ENCODE measurements at places on chromosomes 1 and 21. TPM values are rescaled to one million over a fixed set of nuclear protein-coding genes. Genes with fewer than 3 reads are reported as not detected.

Gene SPATA45
- not detected for polyA plus RNA-seq

- DNase-seq: no peak
Observed at GRCh38 chr1:117044217-117044616, 15.9 kb upstream of the TTF2 start.

- DNase-seq: no peak
Observed at GRCh38 chr1:24022581-24023361, 42.6 kb upstream of the SRSF10 start.

DNA sequence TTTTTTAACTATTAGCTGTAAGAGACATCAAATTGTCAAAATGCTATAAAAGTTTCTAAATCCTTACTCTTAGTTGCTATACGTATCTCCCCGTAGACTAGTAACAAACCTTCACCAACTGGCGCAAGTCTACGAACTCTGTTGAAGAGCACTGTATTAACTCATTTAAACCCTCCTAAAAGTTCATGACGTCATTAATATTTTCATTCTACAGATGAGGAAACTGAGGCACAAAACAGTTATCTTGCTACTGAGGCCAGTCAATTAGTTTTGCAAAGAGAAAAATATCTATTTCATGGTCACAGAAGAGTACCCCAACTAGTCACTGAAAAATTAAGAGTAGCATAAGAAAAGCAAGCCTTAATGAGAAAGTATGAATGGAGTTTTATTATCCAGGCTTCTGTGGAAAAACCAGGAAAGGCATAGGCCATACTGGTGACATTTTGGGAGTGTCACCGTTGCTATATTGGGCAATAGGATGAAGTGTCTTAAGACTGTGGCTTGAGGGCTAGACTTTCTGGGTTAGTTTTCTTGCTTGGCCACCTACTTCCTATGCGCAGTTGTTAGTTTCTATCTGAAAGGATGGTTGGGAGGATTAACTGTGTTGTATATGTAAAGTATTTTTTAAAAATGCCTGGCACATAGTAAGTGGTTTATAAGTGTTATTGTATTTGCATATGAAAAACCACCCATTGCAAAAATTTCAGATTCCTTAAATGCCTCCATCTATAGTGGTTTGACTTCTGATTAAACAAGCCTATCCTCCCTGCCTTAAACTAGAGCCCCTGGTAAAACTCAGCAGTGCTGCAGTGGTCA lies 52.4 kb upstream of the SYT14 start:
- no peak for DNase-seq

Gene CLCA4
- polyA plus RNA-seq: 0.03 TPM

GRCh38 chr1:182301026-182301436 lies 90.6 kb downstream of the GLUL start:
- no peak for DNase-seq

DNA sequence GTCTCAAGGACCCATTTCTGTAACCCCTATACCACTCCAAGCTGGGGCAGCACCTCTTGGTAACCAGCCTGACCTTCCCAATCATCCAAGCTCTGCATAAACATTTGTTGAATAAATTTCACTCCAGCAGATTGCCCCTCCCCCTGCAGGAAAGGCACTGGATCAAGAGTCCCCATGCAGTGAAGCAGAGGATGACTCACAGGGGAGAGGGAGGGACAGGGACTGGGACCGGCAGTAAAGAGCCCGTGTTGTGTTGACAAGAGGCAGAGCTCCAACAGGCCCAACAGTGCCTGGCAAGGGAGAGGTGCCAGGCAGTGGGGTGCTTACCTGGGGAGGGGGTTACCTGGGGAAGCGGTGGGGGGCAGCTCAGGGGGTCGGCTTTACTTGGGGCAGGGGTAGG lies 32.3 kb downstream of the SLC9A1 start:
- no peak for DNase-seq

DNA sequence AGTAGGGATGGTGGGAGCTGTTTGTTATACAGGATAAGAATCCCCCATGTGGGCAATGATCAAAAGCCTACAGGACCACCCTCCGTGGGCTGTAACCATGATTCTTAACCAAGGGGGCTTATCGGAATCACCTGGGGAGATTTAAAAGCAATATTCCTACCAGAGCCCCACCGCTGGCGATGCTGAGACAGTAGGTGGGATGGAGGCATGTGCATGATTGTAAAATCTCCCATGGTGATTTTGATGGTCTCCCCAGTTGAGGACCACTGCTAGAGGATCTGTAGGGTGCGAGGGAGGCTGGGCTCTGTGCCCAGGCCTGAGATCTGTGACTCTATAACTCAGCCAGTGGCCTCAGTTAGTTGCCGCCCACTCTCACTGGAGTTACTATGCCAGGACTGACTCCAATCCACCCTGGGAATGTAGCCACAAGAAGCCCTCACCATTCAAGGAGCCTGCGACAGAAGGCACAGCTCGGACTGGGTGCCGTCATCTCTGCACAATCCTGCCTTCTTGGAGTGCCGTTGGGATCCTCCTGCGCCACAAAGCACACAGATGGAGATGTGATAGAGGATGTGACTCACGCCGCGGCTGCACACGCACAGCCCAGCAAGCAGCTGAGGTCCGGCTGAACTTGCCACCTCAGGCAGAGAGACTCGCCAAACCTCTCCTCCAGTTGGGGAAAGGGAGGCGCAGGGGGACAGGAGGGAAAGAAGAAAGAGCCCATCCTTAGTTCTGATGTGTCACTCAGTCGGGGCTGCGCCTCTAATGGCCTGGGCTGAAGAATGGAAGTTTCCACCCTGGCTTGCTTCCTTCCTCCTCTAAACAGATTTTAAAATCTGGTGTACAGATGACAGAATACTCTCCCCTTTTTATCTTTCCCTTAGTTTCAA lies 26.5 kb downstream of the AKNAD1 start:
- no peak for DNase-seq

Measured in liver (tissue), 10 donors.